Activated CD8-positive, alpha-beta memory T cell treated with anti-CD3 and anti-CD28 coated beads for 1 hour (primary cell): ENCODE measurements at places on chromosomes 11 and 22.

DNA sequence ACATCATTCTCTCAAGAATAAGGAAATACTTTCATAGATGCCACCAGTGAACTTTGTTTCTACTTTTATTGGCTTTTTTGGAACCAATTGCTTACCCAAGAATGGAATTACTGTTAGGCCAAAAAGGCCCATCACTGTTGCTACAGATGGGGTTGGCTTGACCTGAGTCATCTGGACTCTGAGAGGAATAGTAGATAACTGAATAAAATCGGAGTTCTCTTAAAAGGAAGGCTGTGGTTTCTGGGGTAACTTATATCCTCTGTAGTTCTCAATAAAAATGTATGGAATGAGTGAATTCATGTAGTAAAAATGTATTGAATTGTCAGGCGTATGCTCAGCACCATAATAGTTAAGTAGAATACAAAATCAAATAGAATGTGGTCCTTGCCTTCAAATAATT is 56.6 kb downstream of the ARHGEF12 start:
- DNase-seq, result no peak

GRCh38 chr11:63765688-63766241 is 2.8 kb downstream of the ZFTA start:
- DNase-seq, result no peak

DNA sequence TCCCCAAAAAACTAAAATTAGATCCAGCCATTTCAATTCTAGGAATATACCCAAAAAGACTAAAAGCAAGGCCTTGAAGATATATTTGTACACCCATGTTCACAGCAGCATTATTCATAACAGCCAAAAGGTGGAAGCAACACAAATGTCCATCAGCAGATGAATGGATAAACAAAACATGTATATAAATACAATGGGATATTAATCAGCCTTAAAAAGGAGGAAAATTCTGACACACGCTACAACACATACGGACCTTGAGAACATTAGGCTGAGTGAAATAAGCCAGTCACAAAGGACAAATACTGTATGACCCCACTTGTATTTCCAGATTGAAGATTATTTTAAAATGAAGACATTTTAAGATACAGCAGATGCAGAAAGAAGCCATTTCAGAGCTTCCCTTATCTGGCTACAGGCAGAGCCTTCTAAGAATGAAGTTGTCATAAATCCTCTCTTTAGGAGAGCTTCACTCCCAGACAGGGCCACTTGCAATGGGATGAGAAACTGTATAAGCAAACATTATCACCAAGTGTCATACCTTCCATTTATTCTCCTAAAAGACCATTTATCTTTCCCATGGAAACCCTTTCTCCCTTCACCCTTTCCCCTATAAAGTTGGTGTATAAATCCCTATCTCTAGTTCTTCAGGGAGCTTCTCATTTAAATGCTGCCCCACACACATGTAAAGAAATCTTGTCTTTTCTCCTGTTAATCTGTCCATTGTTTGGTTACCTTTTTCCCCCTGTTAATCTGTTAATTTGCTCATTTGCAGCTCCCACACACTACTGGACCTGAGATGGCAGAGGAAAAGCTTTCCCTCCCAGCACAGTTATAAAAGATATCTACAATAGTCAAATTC is 19.3 kb upstream of the TOP3B start:
- no peak for DNase-seq

DNA sequence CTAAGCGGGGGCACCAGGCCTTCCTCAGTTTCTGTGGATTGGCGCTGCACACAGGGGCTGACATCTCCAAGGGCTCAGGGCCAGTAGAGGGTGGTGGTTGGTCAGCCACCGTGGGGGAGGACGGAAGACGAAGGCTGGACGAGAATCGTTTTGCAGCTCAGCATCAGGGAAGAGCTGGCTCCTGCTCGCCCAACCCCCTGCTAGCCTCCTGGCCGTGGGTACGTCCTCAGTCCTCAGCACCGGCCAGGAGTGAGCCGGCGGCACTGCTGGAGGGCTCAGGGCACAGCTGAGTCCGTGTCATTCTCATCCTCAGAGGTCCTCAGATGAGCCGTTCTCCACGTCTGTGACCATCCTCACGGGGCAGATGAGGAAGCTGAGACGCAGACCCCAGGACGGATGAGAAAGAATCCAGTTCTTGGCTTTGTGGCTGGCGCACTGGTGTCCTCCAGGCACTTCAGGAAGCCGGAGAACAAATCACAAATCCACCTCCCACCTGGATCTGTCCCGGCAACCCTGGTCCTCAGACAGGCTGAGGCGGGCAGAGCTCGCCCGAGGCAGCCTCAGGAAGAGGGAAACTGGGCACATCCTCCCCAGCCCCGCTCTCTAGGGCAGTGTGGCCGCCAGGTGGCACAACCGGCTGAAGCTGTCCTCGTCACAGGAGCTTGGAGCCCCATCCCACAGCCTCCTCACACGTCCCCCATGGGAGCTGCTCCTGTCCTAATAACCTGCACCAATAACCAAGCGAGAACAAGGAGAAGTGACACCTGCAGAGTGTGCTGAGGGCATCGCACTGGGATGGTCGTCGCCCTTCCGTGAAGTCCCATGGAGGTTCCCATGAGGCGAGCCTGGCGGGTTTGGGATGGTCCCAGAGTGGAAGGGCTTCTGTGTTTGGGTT is 393.7 kb downstream of the BRD1 start:
- DNase-seq, result no peak

DNA sequence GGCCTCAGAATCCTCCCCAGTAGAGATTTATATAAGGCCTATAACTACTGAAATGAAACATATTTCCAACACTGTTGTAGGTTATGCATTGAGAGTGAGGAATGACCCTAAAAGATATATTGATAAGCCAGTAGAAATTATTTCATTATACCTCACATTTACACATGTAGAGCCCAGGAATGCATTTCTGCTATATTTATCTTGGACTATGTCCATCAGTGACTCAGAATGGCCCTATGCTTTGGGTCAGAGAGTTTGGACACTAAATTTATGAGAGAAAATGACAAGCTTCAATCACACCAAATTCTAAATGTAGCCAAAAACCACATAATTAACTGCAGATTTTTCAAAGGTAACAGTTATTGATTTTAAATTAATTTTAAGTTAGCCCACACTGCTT is 761.9 kb downstream of the DLG2 start:
- no peak for DNase-seq

- no peak for DNase-seq
These were observed 7.5 kb upstream of the EMID1 start for GRCh38 chr22:29198240-29198639.

DNA sequence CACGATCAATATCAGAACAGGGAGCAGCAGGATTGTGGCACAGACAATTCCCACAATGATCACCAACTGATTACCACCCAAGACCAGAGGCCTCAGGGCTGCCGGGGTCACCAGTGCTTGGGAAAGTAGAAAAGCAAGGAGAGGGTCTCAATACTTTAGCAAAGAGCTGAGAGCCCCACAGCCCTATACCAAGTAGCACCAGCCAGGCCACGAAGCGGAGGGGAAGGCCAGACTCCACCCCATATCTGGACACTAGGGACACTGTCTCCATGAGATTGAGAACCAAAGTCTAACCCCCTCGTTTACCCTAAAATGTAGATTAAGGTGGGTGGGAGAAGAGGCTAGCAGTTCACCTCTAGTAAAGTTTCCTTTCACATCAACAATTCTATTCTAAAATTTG is 24.1 kb upstream of the SCN2B start:
- no peak for DNase-seq

DNA sequence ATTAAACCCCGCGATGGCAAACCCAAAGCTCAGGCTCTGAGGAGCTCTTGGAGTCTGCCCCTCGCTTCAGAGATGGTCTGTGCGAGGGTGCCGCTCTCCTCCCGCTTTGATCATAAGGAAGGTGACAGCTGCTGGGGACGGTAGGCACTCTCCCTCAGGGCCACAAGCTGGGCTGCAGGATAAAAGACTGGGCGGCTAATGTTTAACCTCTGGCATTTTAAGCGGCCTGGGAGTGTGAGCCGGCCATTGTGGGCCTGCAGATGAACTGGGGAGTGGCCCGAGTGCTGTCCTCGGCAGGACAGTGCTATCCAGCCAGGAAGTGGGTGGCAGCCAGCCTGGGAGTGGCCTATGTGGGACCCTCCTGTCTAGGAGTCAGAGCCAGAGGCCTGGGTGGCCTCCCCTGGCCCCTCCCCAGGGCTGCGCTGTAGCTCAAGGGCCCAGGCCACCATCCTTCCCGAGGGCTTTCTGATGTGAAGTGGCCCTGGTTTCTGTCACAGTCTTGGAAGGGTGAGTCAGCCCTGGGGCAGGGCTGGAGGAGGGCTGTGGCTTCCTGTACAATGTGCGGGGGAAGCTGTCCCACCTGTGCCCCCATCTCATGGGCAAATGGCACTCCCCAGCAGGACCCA is 58.7 kb upstream of the PRODH start:
- no peak for DNase-seq

DNA sequence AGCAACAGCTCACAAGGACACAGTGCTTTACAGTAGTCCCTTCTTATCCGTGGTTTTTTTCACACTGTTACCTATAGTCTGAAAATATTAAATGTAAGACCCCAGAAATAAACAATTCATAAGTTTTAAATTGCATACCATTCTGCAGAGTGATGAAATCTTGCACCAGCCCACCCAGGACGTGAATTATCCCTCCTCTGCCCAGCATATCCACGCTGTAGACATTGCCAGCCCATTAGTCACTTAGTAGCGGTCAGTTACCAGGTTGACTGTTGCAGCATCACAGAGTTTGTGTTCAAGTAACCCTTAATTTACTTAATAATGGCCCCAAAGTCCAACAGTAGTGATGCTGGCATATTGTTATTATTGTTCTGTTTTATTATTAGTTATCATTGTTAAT is 3.6 kb downstream of the CLTCL1 start:
- no peak for DNase-seq

DNA sequence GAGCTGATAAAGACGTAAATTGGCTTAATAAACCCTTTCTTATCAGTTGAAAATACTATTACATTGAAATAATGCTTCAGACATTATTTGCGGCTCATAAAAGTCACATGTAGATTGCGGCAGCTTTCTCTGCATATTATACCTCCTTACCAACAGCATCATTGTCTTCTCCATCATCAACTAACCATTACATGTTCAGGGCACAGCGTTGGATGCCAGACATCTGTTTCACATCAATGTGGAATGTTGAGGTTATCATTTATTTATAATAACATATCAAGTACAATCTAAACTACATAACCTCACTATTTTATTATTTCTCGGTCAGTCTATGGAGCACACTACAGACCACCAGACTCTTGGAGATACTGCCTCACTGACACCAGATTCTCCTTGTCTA is 573.8 kb upstream of the FAT3 start:
- no peak for DNase-seq

DNA sequence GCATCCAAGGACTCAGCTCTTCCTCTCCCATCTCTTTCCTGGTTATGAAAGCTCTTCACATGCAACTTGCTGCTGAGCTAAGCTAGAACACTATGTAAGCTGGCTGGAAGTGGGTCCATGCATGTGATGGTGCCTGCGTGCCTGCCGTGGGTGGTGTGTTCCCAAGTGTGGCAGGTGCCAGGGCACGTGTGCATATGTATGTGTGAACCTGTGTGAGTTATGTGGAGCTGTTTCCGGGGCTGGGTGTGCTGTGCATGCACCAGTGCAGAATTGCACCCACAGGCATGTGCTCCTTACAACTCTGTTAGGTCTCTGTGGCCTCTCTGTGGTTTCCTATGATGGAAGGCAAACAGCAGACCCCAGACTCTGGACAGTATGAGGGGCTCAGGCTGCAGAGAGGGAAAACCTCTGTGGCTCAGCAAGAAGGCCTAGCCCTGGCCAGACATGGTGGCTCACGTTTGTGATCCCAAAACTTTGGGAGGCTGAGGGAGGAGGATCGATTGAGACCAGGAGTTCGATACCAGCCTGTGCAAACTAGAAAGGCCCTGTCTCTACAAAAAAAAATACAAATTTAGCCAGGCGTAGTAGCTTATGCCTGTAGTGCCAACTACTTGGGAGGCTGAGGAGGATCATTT is 4.1 kb upstream of the P2RY6 start:
- no peak for DNase-seq

GRCh38 chr11:28366549-28367346 is 258.6 kb downstream of the METTL15 start:
- DNase-seq, result no peak

- DNase-seq, result no peak
These were observed 102.4 kb upstream of the SERPIND1 start for GRCh38 chr22:20671409-20672081.

DNA sequence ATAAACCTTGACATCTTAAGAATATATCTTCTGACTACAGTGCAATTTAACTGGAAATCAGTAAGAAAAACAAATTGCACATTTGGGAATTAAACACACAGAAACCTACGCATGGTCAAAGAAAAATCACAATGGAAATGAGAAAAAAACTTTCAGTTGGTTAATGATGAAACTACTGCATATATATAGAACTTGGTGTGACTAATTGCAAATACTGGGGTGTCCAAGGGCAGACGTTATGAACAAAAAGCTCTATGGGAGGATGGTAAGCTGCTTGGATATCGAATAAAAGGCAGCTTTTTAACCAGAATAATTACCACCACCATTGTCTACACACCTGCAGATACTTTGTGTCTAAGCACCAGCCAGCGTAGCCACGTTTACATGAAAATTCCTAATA is 791 bp downstream of the GDPD4 start:
- no peak for DNase-seq

- DNase-seq, result no peak
These were observed 305.5 kb upstream of the PLET1 start for GRCh38 chr11:112566124-112566523.

DNA sequence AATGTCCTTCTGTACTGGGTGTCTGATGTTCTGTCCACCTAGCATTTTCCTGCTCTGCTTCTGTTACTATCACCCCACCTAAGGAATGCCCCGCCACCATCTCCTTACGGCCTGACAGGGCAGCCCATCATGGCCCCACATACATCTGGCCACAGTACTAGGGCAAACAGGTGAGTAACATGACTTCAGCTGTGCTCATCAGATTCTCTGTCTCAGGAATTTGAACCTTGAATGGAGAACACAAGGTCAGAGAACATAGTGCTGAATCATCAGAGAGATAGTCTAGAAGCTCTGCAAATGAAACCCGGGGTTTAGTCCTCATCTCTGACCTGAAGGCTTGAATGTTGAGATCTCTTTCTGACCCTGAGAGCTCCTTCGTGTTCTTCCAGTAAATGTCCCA is 32.4 kb downstream of the ZC3H12C start:
- no peak for DNase-seq

GRCh38 chr22:20037419-20037818 is 16.5 kb downstream of the TANGO2 start:
- DNase-seq, result no peak
